IMR-90 (cell line): ENCODE measurements at places on chromosomes 6 and 20. TPM values are rescaled to one million over a fixed set of nuclear protein-coding genes. Genes with fewer than 3 reads are reported as not detected.

The ISM1 gene
- total RNA-seq = not detected in 2 replicates

The PSORS1C2 gene
- total RNA-seq = not detected in 2 replicates

- no peak for DNase-seq
- no peaks in the 10 kb centered on the region for H3K36me3 ChIP-seq
- H3K4me3 ChIP-seq = no peak overlapping the region
- H3K27me3 ChIP-seq = peaks cover 4% of the 10 kb centered on the region
- H3K4me1 ChIP-seq = no peaks in the 10 kb centered on the region
These were observed 178.8 kb upstream of the BTBD3 start for GRCh38 chr20:11738852-11739251.

GRCh38 chr20:52425701-52426100 is 234.1 kb upstream of the ZFP64 start:
- H3K27me3 ChIP-seq = no peaks in the 10 kb centered on the region
- no peaks in the 10 kb centered on the region for H3K4me1 ChIP-seq
- no peak overlapping the region for H3K4me3 ChIP-seq
- DNase-seq = no peak
- H3K27ac ChIP-seq = no peak overlapping the region
- H3K36me3 ChIP-seq = no peaks in the 10 kb centered on the region

DNA sequence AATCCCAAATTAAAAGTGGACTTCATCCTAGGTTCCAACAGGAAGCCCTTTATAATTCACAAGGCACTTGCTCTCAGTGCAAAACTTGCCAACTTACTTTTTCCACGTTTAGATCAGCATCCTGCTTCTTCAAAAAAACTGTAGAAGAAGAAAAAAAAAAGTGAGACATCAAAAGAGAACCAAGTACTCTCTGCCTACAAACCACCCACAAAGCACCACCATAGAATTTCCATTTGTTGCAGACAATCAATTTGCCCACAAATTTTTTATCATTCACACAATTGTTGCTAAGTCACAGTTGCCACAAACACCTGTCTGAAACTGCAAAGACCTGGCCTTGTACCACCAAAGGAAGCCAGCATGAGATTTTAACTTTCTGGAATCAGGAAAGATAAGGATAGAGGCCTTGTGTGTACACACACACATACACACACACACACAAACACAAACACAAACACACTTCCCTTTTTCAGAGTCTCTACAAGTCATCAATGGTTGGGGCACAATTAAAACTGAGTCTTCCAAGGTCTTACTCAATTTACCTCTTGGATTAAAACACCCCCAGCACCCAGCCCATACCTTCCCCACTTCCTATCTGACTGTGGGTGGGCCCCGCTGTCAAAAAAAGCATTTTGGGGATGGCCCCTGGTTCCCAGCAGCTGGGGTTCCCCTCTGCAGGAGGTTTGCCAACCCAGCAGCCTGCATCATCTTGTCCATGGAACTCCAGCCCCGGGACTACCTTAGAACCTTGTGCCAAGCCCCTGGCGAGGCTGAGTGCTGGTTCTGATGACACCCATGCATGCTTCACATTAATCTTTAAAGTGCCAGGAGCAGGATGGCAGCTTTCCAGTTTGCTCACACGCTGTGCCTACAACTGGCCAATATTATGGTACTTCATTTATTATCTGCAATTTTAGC is 26.5 kb downstream of the FYN start:
- H3K36me3 ChIP-seq = peaks cover 8% of the 10 kb centered on the region; the same call in 1 of the 2 replicates
- no peaks in the 10 kb centered on the region for H3K27me3 ChIP-seq
- H3K27ac ChIP-seq = no peak overlapping the region
- peaks cover 21% of the 10 kb centered on the region for H3K4me1 ChIP-seq
- no peak for DNase-seq
- H3K4me3 ChIP-seq = no peak overlapping the region

DNA sequence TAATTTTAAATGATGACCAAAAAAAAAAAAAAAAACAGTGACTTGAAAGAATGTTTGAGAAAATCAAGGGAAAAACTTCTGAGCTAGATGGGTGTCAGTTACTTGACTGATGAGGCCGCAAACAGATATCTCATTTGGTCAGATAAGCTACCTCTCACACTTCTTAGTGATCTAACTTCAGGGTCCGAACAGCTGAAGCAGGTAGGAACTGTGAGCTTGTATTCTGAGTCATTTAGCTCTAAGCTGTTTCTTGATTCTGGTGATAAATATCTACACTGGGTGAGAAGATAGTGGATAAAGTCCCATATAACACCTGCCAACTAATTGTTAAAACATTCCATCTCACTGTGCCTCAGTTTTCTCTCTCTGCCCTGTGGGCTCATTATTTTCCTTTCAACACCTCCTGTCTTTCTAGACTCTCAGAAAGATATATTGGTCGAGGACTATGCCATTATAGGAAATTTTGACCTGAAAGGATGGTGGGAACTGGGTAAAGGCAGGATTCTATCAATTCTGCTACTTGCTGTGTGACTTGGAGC is 7.7 kb downstream of the KIF3B start:
- H3K27ac ChIP-seq = no peak overlapping the region
- H3K27me3 ChIP-seq = no peaks in the 10 kb centered on the region
- H3K4me1 ChIP-seq = no peaks in the 10 kb centered on the region; the same call in 1 of the 2 replicates

DNA sequence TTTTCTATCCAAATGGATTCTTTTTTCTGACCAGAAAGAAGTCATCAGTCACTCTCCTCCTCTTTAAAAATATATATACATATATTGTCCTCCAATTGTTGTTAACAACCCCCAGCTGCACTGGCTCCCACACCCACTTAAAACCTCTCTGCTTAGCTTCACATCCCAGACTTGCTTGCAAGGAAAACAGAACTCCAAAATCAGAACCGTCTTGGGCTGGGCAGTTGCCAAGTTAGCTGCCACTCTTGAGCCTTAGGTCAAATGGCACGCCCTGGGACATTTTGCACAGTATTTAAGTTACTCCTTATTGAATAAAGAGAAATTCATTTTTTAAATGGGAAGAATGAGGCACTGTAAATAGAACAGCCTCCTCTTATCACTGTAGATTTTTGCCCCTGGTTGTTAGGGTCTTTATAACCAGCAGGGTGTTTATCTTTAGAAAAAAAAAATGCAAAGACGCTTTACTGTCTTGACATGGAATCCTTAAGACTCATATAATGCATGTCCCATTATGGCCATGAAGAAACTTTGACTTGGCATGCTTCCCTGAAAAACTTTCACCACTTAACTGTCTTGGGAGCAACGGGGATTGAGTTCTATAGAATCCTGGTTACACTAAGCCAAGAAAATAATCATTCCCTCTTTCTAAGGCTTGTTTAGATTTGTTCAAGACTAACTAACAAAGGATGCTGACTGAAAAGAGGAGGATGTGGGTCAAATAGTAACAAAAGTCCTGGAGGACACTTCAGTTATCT is 204.5 kb downstream of the ISM1 start:
- H3K4me3 ChIP-seq = no peak overlapping the region
- no peak overlapping the region for H3K27ac ChIP-seq
- DNase-seq = no peak
- peaks cover 2% of the 10 kb centered on the region; the same call in 1 of the 2 replicates for H3K4me1 ChIP-seq
- H3K36me3 ChIP-seq = no peaks in the 10 kb centered on the region

- peak; percentile 64 for DNase-seq
- no peaks in the 10 kb centered on the region for H3K4me1 ChIP-seq
- H3K4me3 ChIP-seq = peak overlapping the region; percentile 85
- H3K27me3 ChIP-seq = no peaks in the 10 kb centered on the region
- peaks cover 18% of the 10 kb centered on the region for H3K36me3 ChIP-seq
- H3K27ac ChIP-seq = peak overlapping the region; percentile 99
These were observed 1.7 kb downstream of the LOC128125822 start for GRCh38 chr6:63573899-63574553.

GRCh38 chr6:47094241-47094925 is 52.3 kb upstream of the ADGRF1 start:
- no peak overlapping the region for H3K4me3 ChIP-seq
- no peaks in the 10 kb centered on the region for H3K4me1 ChIP-seq
- peak; percentile 13 for DNase-seq
- H3K27me3 ChIP-seq = peaks cover 6% of the 10 kb centered on the region; the same call in 1 of the 2 replicates
- H3K27ac ChIP-seq = no peak overlapping the region

GRCh38 chr6:107108201-107108890 is 7.0 kb downstream of the BEND3 start:
- H3K27ac ChIP-seq = no peak overlapping the region
- no peaks in the 10 kb centered on the region for H3K36me3 ChIP-seq
- H3K4me1 ChIP-seq = no peaks in the 10 kb centered on the region

DNA sequence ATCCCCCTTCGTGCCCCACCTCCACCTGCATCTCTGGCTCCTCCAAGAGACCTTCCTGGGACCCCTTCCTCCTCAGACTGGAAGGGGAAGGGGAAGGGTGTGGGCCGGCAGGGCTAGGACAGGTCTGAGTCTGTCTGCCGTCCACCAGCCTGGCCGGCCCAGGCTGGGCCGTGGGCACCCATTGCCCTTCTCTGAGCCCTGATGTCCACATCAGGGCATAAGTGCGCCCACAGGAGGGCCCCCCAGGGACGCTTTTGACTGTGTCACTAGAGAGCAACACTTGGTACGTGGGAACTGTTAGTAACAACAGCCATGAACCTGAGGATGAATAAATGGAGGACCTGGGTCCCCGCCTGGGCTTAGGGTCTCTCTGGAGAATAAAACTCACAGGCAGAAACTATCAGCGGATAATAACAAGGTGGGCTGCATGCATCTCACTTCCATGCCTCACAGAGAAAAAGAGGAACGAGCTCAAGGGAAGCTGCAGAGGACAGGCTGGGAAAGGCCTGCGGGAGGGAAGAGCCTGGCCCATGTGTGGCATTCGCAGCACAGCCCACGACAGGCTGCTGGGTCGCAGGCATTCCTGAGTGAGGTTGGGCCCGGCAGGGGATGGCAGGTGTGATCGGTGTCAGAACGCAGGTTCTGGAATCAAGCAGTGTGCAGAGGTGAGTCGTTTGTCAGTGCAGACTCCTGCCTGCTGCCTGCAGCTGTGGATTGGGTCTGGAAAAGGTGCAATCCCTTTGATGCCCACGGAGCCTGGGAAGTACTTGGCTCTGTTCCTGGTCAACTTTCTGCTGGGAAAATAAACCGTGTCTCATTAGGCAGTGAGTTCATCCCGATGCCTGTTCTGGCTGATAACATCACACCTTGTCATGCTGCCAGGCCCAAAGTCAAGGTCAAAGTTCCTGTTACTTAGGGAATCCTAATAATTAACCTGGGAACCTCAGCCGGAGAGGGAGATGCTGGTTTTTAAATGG is 60.9 kb downstream of the BCAS4 start:
- no peaks in the 10 kb centered on the region for H3K27me3 ChIP-seq
- peak; percentile 49 for DNase-seq
- H3K4me3 ChIP-seq = no peak overlapping the region
- no peak overlapping the region for H3K27ac ChIP-seq
- peaks cover 5% of the 10 kb centered on the region; the same call in 1 of the 2 replicates for H3K4me1 ChIP-seq

GRCh38 chr6:139903411-139904157 is 529.1 kb upstream of the CITED2 start:
- no peak overlapping the region for H3K27ac ChIP-seq
- H3K36me3 ChIP-seq = no peaks in the 10 kb centered on the region
- H3K27me3 ChIP-seq = no peaks in the 10 kb centered on the region
- no peaks in the 10 kb centered on the region for H3K4me1 ChIP-seq
- H3K4me3 ChIP-seq = no peak overlapping the region

GRCh38 chr20:35447082-35447789 is 8.2 kb upstream of the CEP250 start:
- no peak overlapping the region for H3K27ac ChIP-seq
- no peaks in the 10 kb centered on the region for H3K27me3 ChIP-seq
- peak; percentile 73 for DNase-seq
- H3K4me3 ChIP-seq = peak overlapping the region; percentile 32; the same call in 1 of the 2 replicates

DNA sequence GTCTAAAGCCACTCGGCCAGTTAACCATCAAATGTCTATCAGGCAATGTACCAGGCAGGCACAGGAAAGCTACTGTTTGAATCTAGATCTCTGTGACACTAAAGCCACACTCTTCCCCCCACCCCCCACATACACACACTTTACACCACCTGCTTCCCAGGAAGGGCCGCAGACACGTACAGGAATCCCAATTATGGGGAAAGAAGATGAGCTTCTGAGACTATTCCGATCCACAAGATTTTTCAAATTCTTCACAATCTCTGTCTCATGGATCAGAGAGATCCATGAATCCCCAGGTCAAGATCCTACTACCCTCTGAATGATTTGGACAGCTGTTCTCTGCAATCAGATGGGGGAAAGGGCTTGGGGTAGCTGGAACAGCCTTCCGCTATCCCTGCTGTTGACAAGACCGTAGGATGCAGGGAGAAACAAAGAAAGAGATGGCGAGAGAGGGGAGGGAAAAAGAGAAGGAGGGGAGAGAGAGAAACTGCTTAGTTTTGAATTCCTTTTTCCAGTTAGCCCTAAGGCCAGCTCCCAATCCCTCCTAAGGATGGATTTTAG is 25.4 kb upstream of the RIMS4 start:
- peaks cover 25% of the 10 kb centered on the region for H3K27me3 ChIP-seq
- no peak for DNase-seq
- no peaks in the 10 kb centered on the region for H3K4me1 ChIP-seq
- no peak overlapping the region for H3K4me3 ChIP-seq

GRCh38 chr6:44275749-44276648 is 5.7 kb downstream of the TMEM151B start:
- DNase-seq = no peak
- H3K4me1 ChIP-seq = no peaks in the 10 kb centered on the region
- H3K36me3 ChIP-seq = no peaks in the 10 kb centered on the region
- H3K27me3 ChIP-seq = peaks cover 78% of the 10 kb centered on the region
- no peak overlapping the region for H3K4me3 ChIP-seq

GRCh38 chr20:1569415-1569881 is 11.9 kb upstream of the SIRPD start:
- H3K4me3 ChIP-seq = no peak overlapping the region
- H3K27ac ChIP-seq = no peak overlapping the region
- no peaks in the 10 kb centered on the region for H3K27me3 ChIP-seq

DNA sequence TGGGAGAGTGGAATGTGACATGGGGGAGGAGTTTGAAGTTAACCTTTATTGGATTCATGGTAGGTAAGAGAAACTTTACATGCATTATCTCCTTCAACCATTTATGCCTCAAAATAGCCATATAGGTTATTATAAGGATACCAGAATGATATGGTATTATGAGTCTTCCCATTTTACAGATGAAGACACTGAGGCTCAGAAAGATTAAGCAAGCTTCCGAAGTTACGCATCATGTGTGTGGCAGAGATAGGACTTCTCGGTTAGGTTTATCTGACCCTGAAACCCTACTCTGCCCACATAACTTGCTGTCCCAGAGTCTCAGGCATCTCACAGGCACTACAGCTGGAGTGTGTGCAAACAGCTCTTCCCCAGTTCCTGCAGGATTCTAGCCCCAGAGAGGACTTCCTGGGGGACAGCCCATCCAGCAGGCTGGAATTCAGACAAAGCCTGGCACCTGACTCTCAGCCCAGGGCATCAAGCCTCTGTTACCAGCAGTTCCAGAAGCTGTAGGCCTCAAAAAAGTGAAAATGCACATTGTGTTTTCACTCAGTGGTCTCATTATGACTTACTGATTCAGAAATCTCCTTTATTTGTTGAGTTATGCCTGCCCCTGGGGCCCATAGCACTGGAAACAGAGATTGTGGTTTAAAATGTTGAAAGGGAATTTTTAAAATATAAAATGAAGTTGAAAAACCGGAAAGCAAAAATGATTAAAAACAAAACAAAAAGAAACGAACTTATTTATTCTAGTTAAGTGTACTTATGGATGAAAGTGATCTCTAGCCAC is 512.8 kb upstream of the CHD6 start:
- no peaks in the 10 kb centered on the region for H3K36me3 ChIP-seq
- H3K27ac ChIP-seq = no peak overlapping the region
- no peaks in the 10 kb centered on the region for H3K4me1 ChIP-seq
- no peak for DNase-seq
- H3K27me3 ChIP-seq = no peaks in the 10 kb centered on the region
